ENCODE measurements at places on chromosomes 4 and X.

DNA sequence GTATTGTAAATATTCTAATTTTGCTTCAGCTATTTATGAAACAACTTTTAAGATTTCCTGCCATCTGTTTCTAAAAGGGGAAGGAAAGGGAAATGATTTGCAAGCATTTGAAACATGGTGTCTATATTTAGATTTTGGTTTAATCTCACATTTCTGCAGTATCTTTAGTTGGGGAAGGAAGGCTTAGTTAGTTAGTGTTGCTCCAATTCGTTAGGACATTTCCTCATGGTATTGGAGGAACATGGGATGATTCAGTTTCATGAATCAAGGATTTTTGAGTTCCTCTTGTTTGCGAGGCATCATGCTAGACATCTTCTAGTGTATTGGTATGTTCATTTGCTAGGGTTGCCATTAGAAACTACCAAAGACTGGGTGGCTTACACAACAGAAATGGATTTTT, 20.5 kb upstream of the TMEM192 start:
- no peak for DNase-seq

GRCh38 chr4:159209249-159209648, 106.4 kb downstream of the RAPGEF2 start:
- no peak for DNase-seq

DNA sequence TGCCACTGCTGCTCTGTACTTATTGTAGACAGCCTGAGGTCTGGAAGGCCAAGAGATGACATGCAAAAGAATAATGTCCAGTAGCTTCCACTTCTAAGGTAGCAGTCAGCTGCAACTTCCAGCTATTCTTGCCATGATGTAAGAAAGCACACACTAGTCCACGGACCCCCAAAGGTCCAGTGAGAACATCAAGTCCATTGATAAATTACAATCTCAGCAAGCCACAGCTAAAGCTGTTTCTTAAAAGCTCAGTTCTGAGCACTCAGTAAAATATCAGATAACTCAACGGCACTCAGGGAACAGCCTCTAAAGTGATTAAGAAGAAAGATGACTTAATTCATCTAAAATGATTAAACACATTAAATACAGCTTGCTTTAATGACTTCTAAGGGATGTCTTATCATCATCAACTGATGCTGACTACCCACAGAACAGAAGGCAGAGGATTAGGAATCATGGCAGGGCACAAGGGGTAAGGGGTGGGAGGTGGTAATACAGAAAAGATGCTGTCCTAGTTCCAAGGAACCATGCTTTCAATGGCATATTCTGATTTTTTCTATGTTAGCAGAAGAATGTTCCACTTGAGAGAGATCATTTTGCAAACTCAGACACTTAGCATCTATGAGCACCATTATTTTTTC, 99.1 kb upstream of the CBR4 start:
- DNase-seq: no peak

DNA sequence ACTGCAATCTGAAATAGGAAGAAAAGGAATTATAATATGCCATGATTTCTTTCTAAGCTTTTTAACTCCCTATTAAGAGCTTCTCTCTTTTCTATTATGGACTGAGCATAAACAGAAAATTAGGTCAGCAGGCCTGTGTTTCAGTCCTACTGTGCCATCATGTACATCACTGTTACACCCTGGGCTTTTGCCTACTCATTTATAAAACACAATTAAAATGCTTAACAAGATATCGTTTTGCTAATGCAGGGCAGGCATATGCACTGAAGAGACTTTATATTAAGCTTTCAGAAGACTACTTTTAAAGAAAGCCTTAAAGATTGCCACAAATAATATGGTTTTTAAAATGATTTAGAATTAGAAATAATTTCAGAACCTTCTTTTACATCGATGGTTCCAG, 828 bp upstream of the BBS12 start:
- no peak for DNase-seq

DNA sequence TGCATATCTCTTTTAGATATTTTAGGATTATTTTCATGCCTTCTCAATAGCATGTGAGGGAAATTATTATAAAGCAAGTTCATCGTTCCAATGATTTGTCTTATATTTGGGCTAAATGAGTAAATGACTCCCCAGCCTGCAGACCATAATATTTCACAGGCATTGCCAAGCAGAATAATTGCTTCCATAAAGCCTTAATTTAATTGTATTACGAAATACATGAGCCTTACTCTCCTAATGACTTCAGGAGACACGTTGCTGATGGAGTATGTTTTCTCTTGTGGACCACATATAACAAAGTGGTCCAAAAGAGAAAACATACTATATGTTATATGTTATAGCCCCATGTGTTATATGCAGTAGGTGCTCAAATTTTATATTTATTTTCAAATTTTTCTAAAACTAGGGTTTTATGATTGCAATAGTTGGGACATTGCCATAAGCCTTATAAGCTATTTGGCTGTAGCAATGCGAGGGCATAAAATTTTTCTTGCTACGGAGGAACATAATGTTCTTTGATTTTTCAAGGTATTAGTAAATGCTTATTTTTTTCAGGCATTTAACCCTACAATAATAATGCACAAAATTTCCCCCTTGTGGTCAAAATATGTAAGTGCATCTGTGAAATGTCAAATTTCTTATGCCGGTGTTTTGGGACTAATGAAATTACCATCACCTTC, 26.2 kb upstream of the TMPRSS11D start:
- DNase-seq: no peak

DNA sequence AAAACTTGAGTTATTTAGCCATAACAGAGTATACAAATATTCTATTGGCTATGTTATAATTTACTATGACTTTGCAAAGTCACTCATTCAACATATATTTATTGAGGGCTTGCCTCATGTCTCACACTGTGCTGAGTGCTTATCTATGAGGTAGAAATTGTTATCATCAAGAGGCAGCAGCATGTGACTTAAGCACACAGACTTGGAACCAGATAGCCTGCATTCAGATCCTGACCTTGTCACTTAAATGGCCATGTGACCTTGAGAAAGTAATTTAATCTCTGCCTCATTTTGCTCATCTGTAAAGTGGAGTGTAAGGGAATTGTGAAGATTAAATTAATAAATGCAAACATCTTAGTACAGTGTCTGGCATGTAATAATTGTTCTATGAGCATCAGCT, 10.1 kb upstream of the EXOSC9 start:
- DNase-seq: peak; percentile 29

GRCh38 chr4:6467600-6467999, 4.8 kb downstream of the PPP2R2C start:
- DNase-seq: no peak

- DNase-seq: no peak
Observed at GRCh38 chr4:176849076-176849475, 56.4 kb upstream of the VEGFC start.

- DNase-seq: no peak
Observed at GRCh38 chrX:133090236-133090809, 6.6 kb downstream of the USP26 start.

GRCh38 chr4:145709843-145710242, 29.9 kb downstream of the C4orf51 start:
- no peak for DNase-seq

DNA sequence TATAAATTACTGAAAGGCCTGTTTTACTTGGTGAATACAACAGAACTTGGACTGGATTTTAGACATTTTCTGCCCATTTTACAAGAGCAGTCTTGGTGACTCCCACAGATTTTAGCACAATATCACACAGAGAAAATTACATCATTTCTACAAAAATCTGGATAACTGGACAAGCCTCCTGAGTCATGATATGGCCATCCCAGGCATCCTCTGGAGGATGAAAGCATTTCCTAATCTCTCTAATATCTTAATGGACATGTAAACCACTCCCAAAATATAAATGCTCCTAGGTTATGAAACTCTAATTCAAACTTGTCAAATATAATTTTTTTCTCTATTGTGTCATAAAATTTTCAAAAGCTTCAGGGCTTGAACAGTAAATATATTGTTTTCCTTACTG, 1170.8 kb upstream of the PCDH7 start:
- DNase-seq: peak; percentile 23

- no peak for DNase-seq
Observed at GRCh38 chr4:168664242-168664891, 167.5 kb downstream of the PALLD start.

DNA sequence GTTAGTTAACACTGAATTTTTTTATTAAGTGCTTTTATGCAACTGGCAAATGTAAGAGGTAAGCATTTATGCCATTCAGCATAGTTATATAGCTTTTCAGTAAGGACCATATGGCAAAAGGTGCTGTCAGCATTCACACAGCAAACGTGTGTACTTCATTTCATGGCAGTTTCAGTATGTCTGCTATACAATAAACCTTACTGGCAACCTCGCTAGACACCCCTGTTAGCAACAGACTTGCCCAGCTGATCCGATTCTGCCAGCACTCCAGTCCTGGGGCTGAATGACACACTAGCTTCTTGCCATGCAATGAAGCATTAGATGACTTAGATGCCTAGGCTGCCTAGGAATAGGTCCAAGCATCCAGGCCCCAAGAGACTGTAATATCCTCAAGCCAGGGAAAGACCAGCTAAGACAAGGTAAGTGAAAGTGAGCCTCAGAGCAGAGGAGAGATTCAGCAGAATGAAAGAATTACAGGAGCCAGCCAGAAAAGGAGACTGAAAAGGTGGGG, 47.3 kb upstream of the DOCK11 start:
- no peak for DNase-seq
